Ecto neural progenitor cell (in vitro differentiated cells): ENCODE measurements at places on chromosomes 4 and X.

GRCh38 chrX:105527759-105528158 is 294.6 kb upstream of the NRK start:
- no peak for DNase-seq

- DNase-seq = no peak
Measured at GRCh38 chr4:40627540-40627939, 2.1 kb downstream of the RBM47 start.

DNA sequence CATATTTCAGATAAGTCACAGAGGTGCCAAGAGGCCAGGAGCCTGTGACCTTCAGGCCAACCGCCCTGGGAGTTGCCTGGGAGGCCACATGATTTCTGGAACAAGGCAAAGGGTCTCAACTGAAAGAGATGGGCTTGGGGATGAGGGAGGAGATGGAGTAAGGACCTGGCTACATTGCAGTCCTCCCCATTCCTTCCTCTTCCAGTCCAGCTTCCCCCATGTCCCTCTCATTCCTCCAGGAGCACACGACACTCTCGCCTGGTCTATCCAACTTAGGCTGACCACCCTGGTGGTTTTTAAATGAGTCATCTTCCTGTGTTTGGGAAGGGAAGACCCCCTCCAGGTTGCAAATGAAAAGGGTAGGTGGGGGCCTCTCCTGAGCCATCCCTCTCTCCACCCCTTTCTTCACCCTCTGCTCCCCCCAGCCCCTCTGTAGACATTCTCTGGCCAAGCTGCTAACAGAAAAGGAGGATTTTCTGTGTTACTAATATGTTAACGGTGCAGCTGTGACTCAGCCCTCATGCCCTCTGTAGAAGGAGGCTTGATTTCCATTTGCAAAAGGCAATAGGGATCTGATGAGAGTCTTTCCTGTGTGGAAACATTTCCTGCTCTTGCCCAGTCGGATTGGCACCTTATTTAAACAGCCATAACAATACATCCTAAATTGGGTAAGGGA is 79.2 kb downstream of the RTL5 start:
- DNase-seq = no peak

DNA sequence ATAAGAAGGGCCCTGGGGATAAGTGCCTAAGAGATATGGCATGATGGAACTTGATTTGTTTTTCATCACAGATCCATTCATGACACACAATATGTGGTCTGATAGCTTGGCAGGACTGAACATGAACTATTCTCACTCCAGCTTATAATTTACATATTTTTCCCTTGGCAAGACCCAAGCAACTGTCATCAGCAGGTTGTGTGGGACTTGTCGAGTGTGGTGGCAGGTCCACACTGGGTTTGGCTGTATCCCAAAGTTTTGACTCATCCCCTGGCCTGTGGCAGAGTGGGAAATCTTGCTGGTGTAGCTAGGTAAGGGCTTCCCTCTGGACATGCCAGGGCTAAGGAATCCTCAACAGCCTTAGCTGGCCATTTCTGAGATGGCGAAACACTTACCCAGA is 81.0 kb upstream of the STIM2 start:
- no peak for DNase-seq

- DNase-seq = no peak
Measured at GRCh38 chrX:154805696-154806091, 409 bp upstream of the MPP1 start.

DNA sequence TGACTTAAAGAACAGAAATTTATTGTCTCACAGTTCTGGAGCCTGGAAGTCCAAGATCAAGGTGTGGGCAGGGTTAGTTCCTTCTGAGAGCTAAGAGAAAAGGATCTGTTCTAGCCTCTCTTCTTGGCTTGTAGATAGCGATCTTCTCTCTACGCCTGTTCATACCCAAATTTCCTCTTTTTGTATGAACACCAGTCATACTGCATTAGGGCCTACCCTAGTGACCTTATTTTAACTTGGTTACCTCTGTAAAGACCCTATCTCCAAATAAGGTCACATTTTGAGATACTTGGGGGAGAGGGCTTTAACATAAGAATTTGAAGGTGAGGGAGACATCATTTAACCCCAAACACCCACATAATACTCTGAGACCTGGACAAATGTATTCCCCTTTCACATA is 55.6 kb upstream of the SPP1 start:
- no peak for DNase-seq

GRCh38 chr4:154984148-154984547 is 203.1 kb downstream of the RBM46 start:
- DNase-seq = no peak

DNA sequence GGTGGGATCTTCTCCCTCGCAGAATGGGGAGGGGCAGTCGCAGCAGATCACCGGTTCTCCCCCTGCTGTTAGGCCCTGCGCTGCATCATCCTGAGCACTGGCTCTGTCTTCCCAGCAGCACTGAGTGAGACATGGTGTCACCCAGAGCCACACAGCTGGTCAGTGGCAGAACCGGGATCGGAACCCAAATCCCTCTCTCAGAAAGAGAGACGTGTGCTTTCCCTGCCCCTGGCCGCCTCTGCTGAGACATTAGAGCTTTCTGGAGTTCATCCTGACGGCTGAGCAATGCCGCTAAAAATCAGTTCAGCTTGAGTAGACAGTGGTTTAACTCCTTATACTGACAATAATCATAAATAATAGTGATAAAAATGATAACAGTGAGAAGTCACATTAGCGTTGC is 87.9 kb downstream of the EVC start:
- DNase-seq = no peak
